Kidney capillary endothelial cell (primary cell): ENCODE measurements at places on chromosomes 3 and 15.
A peak's percentile ranks its signal among the peaks of the same experiment; 100 is the strongest.

DNA sequence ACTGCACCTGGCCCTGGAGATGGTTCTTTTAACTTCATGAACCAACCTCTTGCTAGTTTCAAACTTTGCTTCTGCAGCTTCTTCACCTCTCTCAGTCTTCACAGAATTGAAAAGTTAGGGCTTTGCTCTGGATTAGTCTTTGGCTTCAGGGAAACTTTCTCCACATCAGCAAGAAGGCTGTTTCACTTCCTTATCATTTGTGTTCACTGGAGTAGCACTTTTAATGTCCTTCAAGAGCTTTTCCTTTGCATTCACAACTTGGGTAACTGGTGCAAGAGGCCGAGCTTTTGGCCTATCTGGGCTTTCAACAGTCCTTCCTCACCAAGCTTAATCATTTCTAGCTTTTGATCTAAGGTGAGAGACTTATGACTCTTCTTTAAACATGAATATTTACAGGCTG is 15.7 kb upstream of the TM2D3 start:
- no peak for DNase-seq

DNA sequence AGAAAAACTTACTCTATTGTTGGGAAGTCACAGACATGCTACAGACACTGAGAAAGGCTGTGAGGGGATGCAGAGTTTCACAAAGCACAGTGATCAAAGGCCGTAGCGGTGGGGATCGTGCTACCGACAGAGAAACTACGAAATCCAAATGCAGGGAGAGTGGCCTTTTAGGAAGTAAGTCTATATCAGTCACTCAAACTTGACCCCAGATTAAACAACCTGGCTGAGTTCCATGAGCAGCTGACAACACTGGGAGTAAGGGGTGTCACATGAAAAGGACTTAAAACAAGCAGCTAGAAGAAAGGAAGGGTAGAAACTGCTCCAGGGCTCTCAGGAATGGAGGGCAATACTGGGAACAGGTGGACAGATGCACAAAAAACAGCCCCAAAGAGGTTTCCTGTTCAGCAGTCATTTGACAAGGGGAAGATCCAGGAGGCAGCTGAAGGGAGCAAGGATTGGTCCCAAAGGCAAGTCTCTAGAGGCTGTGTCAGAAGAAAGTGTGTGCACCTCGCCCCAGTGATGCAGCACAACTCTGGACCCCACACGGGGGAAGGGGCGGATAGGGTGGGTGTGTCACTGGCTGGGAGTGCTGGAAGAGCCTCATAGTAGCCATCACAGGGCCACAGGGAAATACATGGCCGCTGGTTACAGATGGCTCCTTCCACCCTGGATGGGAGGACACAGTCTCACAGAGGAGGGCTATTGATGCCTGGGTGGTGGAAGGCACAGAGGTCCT is 20.3 kb upstream of the HDAC11 start:
- DNase-seq: no peak

DNA sequence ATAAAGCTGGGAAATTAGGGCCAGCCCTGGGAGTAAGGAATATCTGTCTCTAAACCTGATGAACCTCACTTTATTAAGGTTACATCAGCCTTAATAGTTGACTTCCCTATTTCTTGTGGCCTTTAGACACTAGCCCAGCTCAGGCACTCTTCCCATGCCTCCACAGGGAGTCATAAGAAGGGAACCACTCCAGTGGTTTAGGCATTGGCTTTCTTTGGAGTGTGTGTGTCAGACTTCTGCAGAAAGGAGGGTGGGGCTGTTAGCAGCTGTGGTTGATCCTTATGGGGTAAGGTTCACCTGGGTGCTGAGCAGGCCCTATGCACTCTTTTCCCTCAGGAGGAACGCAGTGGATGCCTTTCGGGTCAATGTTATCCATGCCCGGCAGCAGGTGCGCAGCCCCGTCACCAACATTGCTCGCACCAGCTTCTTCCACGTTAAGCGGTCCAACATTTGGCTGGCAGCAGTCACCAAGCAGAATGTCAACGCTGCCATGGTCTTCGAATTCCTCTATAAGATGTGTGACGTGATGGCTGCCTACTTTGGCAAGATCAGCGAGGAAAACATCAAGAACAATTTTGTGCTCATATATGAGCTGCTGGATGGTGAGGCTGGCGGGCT is 4.0 kb downstream of the AP2M1 start:
- no peak for DNase-seq

GRCh38 chr3:110708156-110708555 is 363.5 kb upstream of the NECTIN3 start:
- DNase-seq: no peak

DNA sequence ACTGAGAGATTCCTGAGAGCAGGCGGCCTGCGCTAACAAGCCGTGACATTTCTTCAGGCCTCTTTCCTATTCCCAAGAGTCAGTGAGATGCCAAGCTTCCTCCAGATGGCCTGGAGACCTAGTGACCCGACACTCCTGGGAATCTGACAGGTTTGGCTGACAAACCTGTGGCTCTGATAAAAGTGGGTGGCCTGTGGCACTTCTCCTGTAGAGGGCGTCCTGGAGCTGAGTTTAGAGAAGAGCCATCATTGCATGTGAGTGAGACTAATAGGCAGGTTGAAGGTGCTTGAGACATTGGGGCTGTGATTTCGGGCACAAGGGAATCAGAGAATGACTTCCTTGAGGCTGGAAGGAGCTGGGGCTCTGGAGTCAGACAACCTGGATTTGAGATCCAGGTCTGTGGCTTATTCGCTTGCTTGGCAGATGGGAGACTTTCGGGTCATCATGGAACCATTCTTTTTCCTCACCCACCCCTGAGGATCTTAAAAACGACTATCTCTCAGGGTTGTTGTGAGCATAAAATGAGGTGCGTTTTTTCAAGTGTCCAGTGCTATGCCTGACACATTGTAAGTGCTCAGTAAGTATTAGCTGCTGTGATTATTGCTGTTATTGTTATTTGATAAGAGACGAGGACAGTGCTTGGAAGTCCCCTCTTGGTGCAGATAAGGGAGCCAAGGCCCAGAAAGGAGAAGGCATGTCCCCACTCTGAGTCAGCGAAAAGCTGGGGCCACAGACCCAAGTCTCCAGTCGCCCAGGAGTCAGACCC is 77.2 kb downstream of the SCN10A start:
- peak; percentile 60 for DNase-seq

DNA sequence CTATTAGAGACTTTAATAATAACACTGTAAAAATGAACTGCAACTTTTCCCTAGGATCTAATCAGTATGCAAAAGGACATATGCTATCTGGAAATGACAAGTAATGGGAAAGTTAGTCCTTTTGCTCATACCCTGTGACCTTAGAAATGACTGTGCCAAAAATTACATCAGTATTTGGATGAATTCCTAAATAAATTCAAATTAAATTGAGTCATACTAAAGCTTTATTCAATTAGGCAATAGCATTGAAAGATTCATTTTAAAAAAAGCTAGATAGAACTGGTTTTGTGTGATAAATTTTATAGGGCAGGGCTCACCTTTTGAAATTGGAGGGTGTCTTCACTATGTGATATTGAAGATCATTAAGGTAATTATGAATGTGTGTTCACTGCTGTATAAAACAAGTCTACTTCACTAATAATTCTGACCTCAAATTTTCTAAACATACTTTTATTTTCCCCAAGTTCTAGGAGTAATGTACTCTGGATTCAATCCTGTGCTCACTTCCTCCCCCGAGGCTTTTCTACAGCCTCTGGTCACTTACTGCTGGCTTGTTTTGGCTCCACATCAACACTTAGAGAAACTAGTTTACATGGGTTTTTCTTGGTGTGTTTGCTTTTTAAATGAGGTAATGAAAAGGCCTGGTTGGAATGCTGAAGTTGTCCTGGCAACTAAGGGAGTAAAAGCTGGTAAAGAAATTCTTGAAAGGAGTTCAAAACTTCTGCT is 44.4 kb upstream of the SPTSSB start:
- DNase-seq: no peak

DNA sequence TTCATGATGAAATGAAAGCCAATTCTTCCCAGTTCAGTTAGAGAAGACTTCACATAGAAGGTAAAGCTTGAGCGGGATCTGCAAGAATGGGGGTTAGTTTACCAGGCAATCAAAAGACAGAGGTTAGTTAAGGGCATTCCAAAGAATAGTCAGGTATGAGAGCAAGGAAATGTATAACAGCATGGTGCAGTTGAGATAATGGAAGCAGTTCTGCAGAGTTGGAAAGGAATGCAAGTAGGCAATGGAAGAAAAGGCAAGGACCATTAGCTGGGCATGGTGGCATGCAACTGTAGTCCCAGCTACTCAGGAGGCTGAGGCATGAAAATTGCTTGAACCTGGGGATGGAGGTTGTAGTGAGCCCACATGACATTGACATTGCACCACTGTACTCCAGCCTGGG is 55.0 kb downstream of the LSAMP start:
- DNase-seq: no peak

GRCh38 chr3:119937229-119937628 is 155.3 kb downstream of the NR1I2 start:
- no peak for DNase-seq

DNA sequence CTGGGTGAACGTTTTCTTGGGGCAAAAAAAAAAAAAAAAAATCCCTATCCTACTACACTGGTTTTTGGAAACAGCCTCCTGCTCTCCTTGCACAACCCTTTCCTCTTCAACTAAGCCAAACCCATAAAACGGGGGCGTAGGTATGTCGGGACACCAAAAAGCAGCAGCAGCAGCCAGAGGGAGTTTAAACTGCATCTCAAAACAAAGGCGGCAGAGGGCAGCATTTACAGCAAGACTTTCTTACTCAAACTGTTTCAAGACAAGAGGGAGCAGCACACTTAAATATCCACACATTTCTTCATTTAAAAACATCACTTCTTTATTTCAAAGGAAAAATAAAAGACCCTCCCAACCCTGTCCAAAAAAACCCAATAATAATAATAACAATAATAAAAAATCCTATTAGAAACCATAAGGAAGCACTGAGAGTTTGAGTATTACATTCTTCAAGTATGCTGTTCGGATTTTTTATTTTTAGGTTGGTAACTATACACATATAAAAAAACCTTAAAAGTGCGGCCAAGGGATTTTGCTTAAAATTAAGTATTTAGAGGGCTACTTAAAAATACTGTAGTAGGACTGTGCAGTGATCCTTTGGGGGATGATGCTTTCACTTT is 43.9 kb upstream of the PLXND1 start:
- peak; percentile 56 for DNase-seq

GRCh38 chr3:58102976-58103451 is 94.8 kb downstream of the FLNB start:
- DNase-seq: no peak

DNA sequence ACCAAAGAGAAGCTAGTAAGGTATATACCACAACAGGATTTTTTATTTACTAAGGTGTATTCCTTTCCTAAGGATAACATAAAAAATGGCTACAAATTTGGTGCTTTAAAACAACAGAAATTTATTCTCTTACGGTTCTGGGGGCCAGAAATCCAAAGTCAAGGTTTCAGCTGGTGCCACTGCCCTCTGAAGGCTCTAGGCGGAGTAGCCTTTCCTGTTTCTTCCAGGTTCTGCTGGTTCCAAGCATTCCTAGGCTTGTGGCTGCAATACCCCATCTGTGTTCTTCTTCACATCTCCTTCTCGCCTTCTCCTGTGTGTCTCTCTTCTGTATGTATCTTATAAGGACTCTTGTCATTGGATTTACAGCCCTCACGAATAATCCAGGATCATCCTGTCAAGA is 549.9 kb downstream of the GRM7 start:
- DNase-seq: no peak

DNA sequence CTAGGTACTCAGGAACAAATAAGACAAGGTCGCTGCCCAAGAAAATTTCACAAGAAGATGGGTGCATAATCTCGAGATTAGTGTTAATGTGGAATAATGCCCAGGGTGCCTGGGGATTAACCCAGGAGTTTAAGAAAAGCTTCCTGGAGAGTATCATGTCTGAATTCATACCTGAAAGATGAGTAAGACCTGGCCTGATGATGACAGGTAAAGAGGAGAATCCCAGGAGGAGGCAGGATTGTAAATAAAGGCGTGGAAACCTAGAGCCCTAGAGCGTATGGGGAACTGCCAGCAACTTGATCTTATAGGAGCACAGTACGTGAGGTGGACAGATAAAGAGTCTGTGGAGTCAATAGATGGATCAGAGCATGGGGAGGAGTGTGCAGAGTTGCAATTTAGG is 43.0 kb downstream of the ARRDC4 start:
- no peak for DNase-seq

GRCh38 chr3:4678320-4678719 is 185.2 kb downstream of the ITPR1 start:
- no peak for DNase-seq

DNA sequence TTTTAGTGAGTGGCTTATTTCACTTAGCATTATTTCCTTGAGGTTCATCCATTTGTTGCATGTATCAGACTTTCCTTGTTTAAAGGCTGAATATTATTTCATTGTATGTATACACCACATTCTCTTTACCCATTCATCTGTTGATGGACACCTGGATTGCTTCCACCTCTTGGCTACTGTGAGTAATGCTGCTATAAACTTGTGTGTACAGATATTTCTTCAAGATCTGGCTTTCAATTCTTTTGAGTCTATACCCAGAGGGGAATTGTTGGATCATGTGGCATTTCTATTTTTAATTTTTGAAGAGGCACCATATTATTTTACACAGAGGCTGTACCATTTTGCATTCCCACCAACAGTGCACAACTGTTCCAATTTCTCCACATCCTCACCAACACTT is 313.5 kb downstream of the RPLP1 start:
- no peak for DNase-seq

GRCh38 chr3:113676261-113676660 is 20.2 kb downstream of the USF3 start:
- DNase-seq: no peak
